ENCODE measurements at places on chromosomes 12 and 14.
A peak's percentile ranks its signal among the peaks of the same experiment; 100 is the strongest.

DNA sequence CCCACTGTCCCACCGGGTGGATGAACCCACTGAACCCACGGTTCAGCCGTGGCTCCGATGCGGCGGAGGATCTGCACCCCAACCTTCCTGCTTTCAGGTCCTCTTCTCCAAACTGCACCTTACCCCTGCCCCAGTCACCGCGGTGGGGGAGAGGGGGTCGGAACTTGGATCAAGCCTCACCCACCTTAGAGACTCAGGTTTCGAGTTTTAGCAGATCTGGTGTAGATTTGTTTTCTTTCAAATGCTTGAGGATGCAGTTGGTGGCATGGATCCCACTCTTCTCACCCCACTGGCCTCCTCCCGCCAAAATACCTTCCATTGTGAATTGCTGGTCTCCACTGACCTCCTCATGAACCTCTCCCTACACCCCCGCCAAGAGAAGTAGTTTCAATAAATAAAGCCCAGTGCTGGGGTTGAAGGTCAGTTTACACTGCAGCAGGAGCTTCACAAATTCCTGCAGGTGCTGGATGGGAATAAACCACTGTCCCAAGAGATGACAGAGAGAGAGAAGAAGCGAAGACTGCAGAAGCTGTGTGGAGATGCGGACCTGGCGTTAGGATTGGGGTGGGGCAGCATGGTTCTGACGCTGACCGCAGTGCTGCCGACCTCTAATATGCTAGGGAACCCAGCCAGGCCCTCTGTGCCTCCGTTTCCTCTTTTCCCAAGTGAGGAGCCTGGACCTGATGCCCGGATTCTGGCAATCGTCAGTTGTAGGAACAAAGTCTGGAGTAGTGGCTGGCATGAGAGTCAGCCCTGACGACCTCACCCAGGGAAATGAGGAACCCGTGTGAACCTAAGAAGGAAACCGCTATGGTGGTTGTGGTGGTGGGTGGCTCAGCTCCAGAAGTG lies 7.4 kb downstream of the TTC6 start:
- DNase-seq = no peak

DNA sequence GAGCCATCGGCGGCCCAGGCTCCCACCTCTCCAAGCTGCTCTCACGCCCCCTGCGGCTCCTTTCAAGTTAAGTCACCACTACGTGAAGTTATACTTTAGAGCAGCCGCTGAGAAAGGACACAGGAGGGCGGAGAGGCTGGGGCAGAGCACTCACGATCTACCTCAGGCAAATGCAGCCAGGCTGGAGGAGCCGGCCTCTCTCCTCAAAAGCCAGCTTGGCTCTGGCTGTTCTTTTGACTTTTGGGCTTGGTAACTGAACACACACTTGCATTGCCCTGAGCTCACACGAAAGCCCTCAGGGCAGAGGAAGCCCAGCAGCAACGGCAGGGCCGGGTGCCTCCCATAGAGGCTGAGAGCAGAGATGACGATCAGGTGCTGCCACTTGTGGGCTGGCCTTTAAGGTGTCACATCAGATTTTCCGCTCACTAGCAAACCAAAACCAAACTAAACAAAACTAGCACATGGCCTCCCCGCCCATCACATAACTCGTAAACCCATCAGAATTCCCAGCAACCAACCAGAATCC lies 75.2 kb downstream of the PITPNM2 start:
- no peak for DNase-seq

DNA sequence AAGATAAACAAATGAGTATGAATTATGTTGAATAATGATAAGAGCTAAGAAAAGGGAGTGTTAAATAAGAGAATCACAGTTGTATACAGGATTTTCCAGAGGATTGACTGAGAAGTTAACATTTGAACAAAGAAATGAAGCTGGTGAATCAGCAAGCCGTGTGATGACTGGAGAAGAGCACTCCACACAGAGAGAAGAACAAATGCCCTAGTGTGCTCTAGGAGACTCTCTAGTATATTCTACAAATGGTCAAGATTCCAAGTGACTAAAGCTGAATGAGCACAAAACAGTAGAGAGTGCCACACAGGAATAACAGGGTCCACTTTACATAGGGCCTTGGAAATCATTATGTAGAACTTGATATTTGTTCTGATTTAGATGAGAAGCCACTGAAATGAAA lies 587.1 kb upstream of the ATXN7L3B start:
- DNase-seq = no peak

DNA sequence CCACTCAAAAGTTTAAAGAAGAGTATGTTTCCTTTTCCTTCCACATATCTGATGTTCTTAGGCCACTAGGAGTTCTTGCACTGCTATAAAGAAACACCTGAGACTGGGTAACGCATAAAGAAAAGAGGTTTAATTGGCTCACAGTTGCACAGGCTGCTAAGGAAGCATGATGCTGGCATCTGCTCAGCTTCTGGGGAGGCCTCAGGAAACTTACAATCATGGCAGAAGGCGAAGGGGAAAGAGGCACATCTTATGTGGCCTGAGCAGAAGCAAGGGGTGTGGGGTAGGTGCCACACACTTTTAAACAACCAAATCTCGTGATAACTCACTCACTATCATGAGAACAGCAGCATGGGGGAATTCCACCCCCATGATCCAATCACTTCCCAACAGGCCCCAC lies 7.7 kb upstream of the CRADD start:
- DNase-seq = no peak

DNA sequence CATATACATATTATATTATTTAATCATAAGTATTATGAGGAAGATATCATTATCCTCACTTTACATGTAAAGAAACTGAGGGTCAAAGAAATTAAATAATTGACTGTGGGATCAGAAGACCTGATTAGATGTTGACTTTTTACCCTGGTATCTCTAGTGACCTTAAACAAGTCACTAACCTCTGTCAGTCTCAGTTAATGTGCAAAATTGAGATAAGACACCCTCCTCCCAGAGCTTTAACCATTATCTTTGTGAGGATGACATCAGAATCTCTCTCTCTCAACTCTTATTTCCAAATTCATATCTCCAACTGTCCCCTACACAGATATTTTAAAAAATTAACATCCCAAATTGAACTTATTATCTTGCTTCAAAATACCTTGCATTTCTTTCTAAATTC lies 177.8 kb downstream of the KLHL28 start:
- DNase-seq = no peak

DNA sequence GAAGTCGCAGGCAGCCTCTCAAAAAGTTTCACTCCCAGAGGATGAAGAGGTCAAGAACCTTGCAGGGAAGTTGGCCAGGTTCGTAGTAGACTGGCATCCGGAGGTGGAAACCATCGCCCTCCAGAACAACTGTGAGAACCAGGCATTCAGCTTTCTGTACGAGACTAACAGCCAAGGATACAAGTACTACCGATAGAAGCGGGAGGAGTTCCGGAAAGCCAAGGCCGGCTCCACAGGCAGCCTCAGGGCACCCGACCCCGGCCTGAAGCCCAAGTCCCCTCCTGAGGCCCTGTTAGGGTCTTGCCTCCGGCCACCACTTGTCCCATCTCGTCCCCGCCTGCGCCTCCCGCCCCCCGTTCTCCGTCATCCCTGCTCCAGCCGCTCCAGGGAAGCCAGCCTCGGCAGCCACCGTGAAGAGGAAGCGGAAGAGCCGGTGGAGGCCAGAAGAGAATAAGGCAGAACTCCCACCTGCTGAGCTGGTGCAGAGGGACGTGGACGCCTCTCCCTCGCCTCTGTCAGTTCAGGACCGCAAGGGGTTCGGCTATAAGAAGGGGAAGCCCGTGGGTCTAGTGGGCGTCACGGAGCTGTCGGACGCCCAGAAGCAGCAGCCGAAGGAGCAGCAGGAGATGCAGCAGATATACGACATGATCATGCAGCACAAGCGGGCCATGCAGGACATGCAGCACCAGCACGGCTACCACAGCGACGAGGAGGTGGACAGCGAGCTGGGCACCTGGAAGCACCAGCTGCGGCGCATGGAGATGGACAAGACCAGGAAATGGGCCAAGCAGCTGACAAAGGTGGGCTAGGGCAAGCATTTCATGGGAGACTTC lies 366.8 kb upstream of the ATXN7L3B start:
- no peak for DNase-seq

DNA sequence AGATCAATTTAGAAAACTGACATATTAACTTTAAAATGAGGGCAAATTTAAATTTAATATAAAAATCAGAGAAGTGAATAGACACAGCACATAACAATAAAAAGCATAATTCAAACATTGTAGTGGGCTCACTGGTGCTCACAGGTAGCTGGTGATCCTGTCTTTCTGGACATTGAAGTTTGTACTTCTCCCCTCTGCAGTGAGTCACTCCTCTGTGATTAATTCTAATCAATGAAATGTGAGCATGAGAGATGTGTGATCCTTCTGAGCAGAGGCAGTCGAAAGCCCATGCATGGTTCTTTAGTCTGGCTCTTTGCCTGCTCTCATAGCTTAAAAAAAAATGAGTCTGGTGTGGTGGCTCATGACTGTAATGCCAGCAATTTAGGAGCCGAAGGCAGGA lies 59.0 kb upstream of the RERGL start:
- DNase-seq = no peak

DNA sequence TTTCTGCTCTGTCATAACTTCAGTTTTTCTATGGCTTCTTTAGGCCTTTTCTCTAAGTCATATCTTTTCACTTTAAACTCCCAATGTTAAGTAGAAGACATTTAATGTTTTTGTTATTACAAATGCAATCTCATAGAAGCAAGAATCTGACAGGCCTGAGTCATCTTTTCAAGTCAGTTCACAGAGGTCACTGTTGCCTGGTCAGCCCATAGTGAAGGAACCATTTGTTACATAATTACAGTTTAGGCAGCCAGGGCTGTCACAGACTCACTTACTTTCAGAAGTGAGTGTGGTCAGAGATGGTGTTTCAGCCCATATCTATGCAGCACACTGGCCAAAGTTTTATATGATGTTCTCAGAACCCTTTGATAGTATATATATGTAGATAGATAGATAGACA lies 46.5 kb downstream of the CCER1 start:
- DNase-seq = no peak

- no peak for DNase-seq
These were observed 851 bp downstream of the YLPM1 start for GRCh38 chr14:74763803-74764531.

- no peak for DNase-seq
These were observed 370 bp downstream of the HRK start for GRCh38 chr12:116880817-116881324.

DNA sequence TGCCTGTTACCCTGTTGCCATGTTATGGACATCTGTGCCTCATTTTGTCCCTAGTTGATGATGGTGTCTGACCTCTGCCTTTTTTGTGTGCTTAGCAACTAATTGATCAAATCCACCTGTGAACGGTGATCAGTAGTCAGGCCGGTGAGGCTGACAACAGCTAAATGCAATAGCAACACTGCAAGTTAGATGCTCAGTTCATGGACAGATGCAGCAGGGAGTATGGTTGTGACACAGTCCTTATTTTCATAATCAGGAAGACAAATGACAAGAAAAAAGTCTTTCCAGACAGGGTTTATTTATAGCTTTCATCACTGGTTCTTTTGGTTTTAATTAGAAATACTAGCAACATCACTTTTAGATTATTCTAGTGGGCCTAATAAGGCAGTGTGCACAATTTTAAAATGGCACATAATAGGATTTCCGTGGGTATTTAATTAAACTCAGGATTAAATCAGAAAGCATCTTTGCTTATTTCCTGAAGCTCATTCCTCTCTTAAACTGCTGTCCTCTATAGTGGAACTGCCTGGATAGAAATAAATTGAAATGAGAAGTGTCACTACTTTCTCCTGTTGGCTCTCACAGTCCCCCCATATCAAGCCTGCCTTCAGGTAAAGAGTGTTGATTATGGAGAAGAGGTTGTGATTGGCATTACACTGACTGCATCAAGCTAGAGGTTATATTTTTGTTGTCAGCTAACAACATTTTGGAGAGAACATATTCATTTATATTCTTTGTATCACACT lies 281.1 kb upstream of the NAV3 start:
- DNase-seq = no peak

- DNase-seq = peak; percentile 8
These were observed 84.1 kb upstream of the RESF1 start for GRCh38 chr12:31874961-31875608.

DNA sequence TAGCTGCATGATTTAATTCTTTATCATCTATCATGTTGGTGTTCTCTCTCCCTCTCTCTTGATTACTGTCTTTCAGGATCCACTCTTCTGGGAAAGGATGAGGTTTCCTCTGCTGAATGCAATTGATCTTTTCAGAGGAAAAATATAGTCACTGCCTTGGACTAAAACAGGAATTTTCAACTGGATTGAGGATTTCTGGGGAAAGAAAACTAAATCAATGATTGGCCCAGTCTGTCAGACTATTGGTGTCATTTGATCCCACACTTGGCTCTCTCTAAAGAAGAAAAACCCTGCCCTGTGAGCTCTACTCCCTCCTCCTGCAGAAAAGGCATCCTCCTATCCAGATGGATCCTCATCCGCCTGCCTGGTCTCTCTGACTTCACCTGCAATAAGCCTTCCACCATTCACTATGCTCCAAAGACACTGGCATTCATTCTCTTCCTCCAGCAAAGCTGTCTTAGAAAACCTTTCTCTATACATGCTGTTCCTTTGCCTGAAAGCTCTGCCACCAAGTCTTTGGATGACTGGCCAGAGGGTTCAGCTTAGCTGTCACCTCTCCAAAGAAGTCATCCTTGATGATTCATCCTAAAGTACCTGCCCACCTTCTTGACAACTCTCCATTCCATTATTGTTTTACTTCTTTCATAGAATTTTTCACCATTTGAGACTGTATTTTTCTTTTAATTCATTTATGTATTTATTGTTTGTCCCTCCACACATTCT lies 127.7 kb upstream of the CAND1 start:
- no peak for DNase-seq

GRCh38 chr12:90455756-90456155 lies 499.2 kb downstream of the CCER1 start:
- no peak for DNase-seq

- DNase-seq = no peak
These were observed 668 bp downstream of the RAPGEF3 start for GRCh38 chr12:47757840-47758583.

- no peak for DNase-seq
These were observed 22.8 kb downstream of the BDKRB2 start for GRCh38 chr14:96227428-96227827.

DNA sequence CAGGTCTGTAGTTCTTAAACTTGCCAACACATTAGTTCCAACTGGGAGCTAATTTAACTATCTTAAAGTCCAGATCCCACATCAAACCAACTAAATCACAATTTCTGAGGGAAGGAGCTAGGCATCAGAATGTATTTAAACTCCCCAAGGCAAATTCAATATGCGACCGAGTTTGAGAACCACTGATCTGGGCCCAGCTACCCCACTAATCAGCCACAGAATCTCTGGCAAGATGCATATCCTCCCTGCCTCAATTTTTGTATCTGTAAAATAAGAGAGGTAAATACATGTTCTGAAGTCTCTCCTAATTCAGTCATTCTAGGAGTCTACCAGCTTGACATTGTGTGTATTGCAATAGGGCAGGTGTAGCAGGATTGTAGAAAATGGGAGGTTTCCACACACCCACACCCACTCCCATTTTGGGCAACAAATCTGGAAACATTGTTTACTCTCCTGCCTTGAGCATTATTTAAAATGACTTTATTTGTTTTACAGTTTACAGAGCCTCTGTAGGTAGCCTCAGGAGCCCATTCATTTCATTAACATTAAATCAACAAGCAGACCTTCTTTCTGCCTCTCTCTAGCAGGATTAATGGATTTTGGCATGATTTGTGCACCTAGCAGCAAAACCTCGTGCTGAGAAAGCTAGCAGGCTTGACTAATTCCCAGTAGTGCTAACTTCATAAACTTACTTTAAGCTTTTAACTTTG lies 15.6 kb downstream of the LGR5 start:
- DNase-seq = no peak

GRCh38 chr14:48229091-48229490 lies 553.7 kb upstream of the MDGA2 start:
- DNase-seq = no peak

- DNase-seq = peak; percentile 55
These were observed 15.8 kb downstream of the WNT5B start for GRCh38 chr12:1644534-1645438.

Data from AG04450 (cell line).